ENCODE measurements at places on chromosomes 11 and 22.

DNA sequence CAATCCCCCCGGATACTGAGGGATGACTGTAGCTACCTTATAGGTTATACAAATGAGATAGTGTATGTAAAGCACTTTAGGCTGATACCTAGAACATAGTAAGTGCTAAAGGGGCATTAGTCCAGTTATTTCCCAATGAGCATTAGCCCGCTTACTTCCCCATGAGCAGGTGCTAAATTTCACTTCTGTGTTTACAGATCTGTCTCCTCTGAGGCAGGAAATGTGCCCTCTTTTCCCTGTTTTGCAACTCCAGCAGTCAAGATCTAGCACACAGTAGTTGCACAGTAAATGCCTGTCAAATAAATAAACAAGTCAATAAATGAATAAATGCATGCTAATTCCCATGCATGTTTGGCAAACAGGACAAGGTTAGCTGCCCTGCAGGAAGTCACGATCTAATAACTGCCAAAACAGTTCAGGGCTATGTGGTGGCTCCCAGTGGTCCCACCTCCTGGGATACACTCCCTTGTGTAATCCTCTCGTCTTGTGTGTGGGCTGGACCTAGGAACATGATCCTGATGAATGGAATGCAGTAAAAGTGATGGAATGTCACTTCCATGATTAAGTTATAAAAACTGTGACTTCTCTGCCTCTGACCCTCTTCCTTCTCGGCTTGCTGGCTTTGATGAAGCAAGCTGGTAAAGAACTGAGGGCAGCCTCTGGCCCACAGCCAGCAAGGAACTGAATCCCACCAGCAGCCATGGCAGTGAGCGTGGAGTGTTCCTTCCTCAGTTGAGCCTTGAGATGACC is 459.0 kb downstream of the SOX6 start:
- no peak for DNase-seq

DNA sequence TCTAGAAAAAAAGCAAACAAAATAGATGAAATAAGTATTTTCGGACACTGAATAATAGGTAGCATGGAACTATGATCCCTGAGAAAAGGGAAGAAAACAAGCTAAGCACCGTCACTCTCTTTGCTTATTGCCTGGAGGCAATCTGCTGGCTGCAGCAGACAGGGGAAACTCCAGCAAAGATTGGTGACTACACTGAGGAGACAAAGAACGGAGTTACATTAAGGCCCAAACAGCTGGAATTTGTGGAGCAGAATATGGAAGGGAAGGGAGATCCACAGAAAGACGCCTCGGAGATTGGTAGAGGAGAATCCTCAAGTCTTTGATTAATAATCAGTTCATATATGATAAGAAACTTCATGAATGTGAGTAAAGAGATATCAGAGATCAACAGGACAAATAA is 150.2 kb downstream of the TYR start:
- no peak for DNase-seq

DNA sequence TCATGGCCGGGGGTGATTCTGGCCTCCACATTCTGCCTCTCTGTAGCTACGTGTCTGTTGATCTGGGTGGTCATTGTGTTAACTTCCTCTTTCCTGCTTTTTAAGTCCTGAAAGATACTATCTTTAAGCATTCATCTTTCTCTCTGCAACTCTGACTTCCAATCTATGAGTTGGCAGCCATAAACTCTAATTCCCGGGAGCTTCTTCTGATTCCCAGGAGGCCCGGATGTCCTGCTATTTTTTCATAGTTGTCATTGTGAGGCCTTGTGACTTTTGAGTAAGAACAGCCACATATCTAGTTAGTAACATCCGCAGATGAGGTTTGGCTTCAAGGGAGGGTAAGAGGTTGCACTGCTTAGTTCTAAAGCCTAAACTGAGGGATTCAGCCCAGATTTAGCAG is 107.8 kb downstream of the SYN3 start:
- DNase-seq = no peak

- DNase-seq = no peak
Observed at GRCh38 chr11:102046841-102047240, 396 bp upstream of the CFAP300 start.

DNA sequence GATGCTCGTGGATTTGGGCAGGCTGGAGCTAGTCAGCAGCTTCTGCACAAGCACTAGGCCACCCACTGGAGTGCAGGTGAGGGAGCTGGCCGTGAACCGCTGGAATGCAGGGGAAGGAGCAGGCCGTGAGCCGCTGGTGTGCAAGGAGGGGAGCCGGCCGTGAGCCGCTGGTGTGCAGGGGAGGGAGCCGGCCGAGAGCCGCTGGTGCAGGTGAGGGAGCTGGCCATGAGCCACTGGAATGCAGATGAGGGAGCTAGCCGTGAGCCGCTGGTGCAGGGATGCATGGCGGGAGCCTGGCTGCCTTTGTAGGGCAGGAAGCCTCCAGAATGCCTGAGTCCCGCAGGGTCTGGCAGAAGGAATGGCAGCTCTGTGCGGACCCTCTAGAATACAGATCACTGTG is 4220.0 kb upstream of the OR11H1 start:
- DNase-seq = no peak

DNA sequence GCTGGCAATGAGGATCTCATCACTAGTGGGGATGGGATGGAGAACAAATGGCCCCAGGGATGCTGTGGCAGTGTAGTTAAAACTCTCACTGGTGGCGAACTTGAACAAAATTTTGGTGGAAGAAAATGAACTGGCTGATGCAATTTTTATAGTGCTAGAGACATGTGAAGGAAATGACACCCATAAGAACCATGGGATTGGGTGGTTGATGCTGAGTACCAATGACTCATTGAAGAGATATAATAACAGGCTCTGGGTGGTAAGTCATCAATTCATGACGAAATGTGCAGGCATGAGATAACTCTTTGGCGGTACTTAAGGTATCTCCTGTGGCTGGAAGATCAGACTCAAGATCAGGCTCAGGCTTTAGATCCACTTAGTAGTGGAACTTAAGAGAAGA is 172.9 kb upstream of the DDI1 start:
- DNase-seq = no peak

DNA sequence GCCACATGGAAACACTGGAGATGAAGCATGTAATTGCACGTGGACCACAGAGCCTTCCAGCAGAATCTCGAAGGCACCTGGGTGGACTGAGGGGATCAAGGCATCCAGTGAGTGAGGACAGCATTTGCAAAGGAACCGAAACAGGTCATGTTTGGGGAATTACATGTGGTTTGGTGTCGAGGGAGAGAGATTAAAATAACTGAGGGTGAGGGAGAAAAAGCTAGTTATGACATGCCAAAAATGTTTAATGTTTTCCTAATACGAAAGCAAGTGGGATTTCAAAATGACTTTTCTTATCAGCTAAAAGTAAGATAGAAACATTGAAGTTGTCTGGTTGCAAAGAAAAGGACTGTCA is 157.1 kb downstream of the BLID start:
- DNase-seq = no peak

DNA sequence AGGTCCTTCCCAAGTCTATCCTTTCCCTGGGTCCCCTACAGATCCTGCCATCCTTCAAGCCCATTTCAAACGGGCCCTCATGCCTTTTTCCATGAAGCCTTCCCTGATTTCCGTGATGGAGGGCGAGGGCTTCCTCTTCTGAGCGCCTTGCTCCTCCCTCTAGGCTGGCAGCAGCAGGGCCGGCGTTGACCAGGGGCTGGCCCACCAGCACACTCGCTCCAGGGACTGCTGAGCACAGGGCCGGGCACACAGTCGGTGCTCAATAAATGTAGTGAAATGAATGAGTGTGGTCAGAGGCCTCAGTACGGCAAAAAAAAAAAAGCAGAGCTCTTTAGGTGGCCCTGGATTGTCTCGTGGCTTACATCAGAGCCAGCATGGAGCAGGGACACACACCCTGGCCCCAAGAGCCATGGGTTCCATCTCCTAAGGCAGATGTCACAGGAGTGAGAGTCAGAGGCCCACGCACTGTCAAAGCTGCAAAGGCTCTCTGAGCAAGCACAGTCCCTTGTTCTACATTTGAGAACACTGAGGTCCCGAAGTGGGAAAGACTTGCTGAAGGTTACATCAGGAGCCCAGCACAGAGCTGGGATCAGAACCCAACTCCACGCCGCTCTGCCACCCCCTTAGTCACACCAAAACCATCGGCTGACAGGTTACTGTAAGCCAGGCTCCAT is 3.1 kb downstream of the IL2RB start:
- no peak for DNase-seq

GRCh38 chr22:29002603-29003002 is 59.0 kb downstream of the C22orf31 start:
- DNase-seq = no peak

DNA sequence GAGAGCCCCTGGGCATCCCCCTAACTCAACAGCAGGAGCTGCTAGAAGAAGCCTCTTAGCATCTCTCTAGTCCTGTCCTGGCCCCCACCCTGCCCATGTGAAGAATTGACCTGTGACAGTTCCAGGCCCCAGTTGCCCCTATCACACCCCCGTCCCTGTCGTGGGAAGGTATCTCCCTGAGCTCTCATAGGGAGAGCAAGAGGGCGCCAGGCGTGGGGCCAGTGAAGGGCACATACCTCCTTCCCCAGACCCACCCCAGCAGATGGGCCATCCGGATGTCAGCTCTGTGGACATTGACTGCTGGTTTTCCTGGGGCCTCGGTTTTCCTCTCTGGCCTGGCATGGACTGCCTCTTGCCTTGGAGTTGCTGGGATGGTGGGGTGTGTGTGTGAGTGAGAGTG is 29.5 kb downstream of the CD82 start:
- DNase-seq = no peak

GRCh38 chr11:14125529-14125928 is 163.0 kb downstream of the SPON1 start:
- DNase-seq = no peak

- no peak for DNase-seq
Observed at GRCh38 chr11:57650739-57651090, 1.0 kb upstream of the YPEL4 start.

DNA sequence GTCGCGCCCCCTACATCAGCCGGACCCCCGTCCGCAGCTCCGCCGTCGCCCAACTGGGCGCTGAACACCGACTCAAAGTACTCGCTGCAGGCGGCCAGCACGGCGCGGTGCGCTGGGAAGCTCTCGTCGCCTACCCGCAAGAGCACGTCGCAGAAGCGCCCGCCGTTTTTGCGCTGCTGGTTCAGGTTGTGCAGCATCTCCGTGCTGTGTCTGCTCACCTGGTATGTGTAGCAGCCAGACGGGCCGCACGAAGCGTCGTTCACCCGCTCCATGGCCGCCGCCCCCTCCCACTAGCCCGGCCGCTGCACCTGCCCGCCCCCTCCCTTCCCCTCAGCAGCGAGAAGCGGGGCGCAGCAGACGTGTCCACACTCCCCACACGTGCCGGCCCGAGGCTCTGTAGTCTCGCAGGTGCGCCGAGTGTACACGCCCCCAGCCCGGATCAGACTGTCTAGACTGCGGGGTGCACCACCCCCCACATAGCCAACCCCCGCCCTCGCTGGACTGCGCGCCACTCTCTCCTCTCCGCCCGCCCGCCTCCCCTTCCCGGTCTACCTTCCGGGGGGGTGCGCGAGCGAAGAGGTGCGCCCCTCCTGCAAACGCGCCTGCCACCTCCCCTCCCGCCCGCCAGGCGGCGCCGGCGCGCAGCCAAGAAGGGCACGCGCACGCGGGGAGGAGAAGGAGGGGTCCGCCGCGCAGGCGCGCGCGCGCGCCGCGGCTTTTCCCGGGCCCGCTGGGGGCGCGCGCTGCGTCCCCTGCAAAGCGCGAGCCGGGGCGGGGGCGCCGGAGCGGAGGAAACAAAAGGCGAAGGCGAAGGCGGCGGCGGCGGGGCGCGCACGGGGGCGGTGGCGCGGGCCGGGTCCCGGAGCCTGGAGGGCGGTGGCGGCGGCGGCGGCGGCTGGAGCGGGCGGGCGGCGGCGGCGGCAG is 553 bp downstream of the PATZ1 start:
- peak; percentile 90 for DNase-seq

DNA sequence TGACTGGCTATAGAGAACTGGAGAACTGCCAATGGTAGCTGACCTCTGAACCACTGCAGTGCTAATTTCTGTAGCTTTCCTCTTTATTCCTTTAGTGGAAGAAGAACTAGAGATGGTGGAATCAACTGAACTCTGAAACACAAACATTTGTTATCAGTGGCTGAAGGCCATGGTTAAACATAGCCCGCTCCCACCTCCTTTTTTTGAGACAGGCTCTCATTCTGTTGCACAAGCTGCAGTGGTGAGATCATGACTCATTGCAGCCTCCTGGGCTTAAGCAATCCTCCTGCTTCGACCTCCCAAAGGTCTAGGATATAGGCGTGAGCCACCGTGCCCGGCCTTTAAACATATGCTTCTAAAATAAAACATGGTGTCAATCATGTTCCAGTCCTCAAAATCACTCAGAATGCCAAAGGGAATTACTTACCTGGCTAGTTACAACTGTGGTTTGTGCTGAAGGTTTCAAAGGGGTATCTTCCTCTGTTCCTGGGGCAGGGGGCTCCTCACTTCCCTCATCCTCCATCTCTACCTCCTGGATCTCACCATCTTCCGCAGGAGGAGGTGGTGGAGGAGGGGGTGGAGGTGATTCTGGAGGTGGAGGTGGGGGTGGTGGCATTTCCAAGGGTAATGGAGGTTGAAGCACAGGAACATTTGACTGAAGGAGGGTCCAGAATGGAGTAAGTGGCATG is 9.0 kb upstream of the AGBL2 start:
- no peak for DNase-seq

DNA sequence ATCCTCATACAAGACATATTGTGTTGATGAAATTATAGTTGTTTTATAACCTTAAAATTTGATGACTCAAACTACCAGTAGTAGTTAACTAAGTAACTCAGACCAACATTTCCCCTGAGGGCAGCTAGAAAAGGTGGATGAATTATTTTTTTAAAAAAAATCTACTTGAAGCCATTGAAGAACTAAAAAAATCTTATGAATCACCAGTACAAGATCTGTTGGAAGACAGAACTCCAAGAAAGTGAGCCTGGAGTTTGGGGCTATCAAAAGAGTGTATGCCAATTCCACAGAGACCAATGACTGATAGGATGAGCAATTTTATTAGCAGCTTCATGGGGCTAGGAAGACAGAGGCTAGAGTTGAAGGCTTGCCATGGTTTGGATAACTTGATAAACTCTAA is 72.4 kb downstream of the CYP2R1 start:
- DNase-seq = no peak

DNA sequence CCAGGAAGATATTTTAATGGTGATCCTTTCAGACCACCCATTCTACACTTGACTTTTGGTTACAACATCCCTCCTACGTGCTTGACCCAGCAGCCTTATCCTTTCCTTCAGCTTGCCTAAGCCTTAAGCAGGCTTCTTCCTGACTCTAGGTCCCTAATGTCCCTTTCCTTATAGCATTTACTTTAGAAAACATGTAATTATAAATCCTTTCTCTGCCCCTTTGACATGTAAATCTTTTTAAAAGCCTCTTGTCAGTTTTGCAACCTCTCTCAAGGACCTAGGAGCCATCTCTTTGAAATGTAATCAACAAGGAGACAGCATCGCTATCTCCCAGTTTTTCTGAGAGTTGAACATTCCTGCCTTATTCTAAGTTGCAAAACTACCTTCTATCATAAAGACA is 1255.2 kb downstream of the LRRC4C start:
- no peak for DNase-seq

- no peak for DNase-seq
Observed at GRCh38 chr11:108838792-108839105, 173.9 kb downstream of the DDX10 start.

All from effector memory CD8-positive, alpha-beta T cell (primary cell).